ENCODE measurements at places on chromosomes 4 and X.

DNA sequence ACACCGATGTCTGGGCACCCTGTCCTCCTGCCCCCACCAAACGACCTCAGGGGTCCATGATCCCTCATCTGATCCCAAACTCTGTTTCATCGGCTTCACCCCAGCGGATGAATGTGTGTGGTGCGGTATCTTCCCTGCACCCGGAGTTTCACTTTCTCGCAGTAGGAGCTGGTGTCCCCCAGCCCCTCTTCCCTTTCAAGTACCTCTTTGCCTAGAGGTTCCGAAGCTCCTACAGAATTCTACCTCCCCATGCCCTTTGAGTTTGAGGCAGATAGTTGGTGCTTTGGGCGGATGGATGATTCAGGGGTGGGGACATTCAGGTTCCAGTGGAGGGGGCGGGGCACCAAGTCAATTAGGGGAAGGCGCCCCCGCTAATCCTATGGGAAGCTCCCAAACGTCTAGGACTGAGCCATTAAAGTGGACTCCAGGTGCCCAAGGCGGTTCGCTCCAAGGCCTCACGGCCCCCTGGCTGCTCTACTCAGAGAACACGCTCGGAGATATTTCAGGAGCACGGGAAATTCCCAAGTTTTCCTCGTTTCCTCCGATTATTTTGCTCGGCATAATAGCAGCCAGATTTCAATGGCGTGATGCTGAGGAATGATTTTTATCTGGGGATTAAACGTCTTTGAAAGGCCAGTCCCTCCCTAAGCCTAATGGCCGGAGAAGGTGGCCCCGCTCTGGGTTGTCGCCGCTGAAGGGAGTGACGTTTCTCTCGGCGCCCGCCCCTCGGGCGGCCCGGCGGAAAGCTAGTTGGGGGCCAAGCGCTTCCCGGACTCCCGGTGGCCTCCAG lies 1.3 kb downstream of the MSX1 start:
- DNase-seq = no peak

DNA sequence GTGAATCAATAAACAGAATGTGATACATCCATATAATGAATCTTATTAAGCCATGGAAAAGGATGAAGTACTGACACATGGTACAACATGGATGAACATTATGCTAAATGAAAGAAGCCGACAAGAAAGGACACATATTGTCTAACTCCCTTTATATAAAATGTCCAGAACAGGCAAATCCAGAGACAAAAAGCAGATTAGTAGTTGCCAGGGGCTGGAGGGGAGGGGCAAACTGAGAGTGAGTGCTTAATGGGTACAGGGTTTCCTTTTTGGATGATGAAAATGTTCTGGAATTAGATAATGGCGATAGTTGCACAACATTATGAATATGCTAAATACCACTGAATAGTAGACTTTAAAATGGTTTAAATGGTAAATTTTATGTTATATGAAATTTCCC lies 17.4 kb downstream of the ADGRG4 start:
- no peak for DNase-seq

DNA sequence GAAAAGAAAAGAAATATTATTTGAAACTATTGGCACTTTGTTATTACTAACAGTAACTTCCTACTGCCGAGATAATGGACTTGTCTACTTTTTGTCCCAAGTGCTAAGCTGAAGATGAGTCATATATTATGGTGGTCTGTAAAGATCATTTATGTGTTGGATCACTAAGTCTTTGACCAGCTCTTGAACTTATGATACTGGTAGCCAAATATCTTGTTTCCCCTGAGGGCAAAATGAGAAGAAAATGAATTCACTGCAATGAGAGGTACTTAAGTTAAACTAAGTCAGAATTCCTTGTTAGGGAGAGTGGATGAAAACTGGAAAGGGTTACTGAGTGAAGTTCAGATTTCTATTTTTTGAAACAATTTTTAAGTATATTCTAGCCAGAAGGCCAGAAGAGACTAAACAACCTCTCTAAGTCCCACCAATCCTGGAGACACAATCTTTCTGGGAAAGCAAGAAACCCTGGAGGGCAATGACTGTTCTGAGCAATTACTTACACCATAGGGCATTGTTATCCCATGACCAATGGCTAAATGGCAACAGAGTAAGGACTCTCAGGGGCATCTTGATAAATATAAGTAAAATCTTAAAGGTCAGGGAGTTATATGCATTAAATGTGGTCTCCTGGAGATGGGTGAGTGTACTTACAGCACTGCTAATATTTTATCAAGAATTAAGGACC lies 287.7 kb downstream of the STIM2 start:
- no peak for DNase-seq

GRCh38 chrX:148914783-148915182 lies 414.4 kb downstream of the AFF2 start:
- no peak for DNase-seq

DNA sequence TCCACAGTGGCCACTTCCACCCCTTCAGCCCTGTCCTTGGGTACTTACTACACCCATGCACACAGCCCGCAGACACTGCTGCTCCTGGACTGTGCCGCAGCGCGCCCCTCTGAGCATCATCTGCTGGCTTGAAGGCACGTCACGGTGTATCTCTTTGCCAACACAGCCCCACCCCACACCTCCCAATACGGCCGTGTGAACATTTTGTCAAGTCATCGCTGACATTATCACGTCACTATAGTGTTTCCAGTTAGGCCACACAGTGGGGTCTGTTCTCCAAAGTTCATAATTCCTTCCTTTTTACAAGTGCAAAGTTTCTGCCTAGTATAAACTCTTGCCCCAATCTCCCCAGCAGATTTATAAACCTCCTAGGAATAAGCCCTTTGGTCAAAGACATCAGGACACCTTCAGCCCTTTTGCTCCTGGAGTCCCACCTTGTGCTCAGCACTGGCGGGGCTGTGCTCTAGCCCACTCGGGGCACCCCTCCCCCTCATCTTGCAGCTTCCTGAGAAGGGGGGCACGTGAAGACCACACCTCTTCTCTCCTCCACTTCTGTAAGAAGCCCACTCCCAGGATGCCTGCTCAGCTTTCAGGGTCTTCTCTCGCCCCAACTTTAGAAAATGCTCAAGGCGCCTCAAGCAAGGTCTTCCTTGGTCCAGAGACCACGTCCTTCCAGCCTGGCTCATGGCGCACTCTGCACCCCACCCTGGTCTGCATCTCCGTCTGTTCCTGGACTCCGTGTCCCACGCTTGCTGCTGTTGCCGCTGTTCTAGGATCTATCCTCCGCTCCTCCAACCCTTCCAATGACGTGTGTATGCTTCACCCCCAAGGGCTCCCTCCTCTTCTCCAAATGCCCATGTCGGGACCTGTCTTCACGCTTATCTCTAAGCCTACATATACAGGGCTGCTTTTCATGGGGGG lies 7.2 kb downstream of the FAM53A start:
- no peak for DNase-seq

DNA sequence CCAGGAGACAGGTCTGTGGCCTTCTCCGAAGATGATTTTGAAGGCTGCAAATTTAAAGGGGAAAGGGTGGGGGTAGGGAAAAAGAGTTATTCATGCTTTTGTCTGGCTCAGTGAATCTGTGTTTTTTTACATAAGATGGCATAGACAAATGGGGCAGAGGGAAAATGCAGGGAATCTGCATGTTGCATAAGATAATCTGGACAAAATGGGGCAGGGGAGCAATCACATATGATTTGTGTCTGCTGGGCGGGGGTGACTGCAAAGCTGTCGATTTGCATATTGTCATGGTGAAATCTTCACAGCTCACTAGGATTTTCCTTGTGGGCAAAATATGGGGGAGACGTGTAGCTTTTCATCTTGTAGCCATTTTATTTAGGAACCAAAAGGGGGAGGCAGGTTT lies 29.4 kb upstream of the GYG2 start:
- DNase-seq = no peak

GRCh38 chrX:9875801-9876200 lies 89.6 kb downstream of the SHROOM2 start:
- DNase-seq = no peak

- DNase-seq = no peak
Observed at GRCh38 chr4:108900018-108900580, 137.2 kb upstream of the ETNPPL start.

- DNase-seq = no peak
Observed at GRCh38 chrX:150456466-150456865, 93.3 kb downstream of the MAMLD1 start.

GRCh38 chrX:123570011-123570590 lies 162.8 kb downstream of the THOC2 start:
- no peak for DNase-seq

DNA sequence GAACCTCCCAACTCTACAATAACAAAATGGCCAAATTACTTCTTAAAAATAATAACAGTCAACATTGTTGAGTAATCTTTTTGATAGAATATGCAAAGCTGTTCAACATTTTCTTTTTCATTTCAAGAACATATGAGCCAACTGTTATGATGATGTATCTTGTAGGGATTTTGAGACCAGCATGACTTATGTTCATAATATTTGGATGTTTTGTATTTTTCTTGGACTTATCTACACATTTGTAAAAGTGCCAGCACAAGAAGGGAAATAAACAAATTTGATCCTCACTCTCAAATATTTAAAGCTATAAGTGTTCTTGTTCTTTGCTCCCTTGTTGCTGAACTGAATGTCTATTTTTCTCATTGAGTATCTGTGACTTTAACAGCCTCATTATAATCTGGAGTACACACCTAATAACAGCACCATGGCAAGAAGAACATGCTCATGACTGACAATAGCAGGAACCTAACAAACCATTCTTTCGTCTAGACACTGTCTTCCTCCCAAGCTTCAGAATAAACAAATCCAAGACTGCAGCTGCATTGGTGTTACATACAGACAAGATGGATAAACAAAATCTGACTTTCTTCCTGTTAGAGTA lies 1049.7 kb downstream of the FAT4 start:
- DNase-seq = no peak

Data from stimulated activated CD4-positive, alpha-beta T cell treated with anti-CD3 and anti-CD28 coated beads, Interleukin-4, amount 100 ng/mL, for 24 hours (primary cell).